IMR-90 (cell line): ENCODE measurements at places on chromosomes 7 and 10. TPM values are rescaled to one million over a fixed set of nuclear protein-coding genes. Genes with fewer than 3 reads are reported as not detected.
A peak's percentile ranks its signal among the peaks of the same experiment; 100 is the strongest.

GRCh38 chr7:130385600-130386066 lies 5.3 kb downstream of the CPA1 start:
- H3K4me3 ChIP-seq = no peak overlapping the region
- H3K27ac ChIP-seq = no peak overlapping the region
- no peaks in the 10 kb centered on the region for H3K27me3 ChIP-seq

- H3K27me3 ChIP-seq = no peaks in the 10 kb centered on the region
- H3K4me1 ChIP-seq = peaks cover 3% of the 10 kb centered on the region; the same call in 1 of the 2 replicates
- DNase-seq = peak; percentile 54
- no peak overlapping the region for H3K27ac ChIP-seq
- H3K36me3 ChIP-seq = no peaks in the 10 kb centered on the region
- no peak overlapping the region for H3K4me3 ChIP-seq
Observed at GRCh38 chr10:36280321-36280741, 638.2 kb upstream of the FZD8 start.

- no peak overlapping the region for H3K27ac ChIP-seq
- DNase-seq = no peak
- H3K4me3 ChIP-seq = no peak overlapping the region
- no peaks in the 10 kb centered on the region for H3K36me3 ChIP-seq
- H3K27me3 ChIP-seq = no peaks in the 10 kb centered on the region
Observed at GRCh38 chr10:123906884-123907652, 15.5 kb upstream of the CPXM2 start.

GRCh38 chr10:11586170-11586569 lies 25.3 kb downstream of the USP6NL start:
- H3K27ac ChIP-seq = no peak overlapping the region
- H3K4me1 ChIP-seq = no peaks in the 10 kb centered on the region
- H3K4me3 ChIP-seq = no peak overlapping the region
- DNase-seq = peak; percentile 35

DNA sequence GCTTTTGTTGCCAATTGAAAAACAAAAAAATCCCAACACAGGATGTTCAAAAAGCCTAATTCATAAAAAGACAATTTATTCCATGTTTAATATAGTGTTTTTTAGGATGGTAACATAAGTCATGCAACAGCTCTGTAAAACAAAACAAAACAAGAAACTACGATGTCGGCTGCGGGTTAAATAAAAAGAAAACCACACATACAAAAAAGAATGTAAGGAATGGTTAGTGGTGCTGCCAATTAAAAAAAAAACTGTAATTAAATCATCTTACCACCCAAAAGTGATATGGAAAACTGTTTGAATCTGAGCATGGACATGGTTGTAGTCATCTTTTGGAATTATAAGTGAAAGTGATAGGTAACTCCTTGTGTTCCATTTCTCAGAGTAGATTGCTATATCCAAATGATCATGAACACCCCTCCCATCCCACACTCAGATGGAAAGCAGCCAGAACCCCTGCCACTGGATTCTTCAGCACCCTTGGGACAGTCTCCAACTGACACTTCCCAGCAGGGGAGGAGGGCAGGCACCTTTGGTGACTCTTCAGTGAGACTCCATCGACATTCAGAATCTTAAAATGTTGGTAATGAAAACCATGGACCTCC lies 14.3 kb upstream of the DAGLB start:
- no peaks in the 10 kb centered on the region for H3K27me3 ChIP-seq
- no peak for DNase-seq
- H3K36me3 ChIP-seq = peaks cover 40% of the 10 kb centered on the region
- no peak overlapping the region for H3K4me3 ChIP-seq

- H3K36me3 ChIP-seq = no peaks in the 10 kb centered on the region
- no peak overlapping the region for H3K4me3 ChIP-seq
- no peak for DNase-seq
- H3K27me3 ChIP-seq = no peaks in the 10 kb centered on the region
Observed at GRCh38 chr7:53191836-53192443, 156.5 kb downstream of the POM121L12 start.

DNA sequence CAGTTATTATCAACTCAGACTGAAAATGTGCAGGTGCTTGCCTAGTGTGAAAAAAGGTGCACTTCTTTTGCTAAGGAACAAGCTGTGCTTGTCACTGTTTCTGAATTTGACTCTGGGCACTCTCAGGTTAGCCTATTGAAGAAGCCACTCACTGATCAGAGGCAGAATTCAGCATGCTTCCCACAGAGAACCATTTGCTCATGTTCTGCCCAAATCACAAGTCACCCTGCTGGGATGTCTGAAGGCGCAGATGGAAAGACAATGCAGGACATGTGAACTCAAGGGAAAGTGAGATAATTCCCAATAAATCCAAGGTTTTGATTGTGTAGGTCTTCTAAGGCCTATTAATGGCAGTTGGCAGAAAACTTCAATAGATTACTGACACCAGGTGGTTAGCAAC lies 47.8 kb upstream of the CSTF2T start:
- DNase-seq = no peak
- peaks cover 4% of the 10 kb centered on the region for H3K4me1 ChIP-seq

DNA sequence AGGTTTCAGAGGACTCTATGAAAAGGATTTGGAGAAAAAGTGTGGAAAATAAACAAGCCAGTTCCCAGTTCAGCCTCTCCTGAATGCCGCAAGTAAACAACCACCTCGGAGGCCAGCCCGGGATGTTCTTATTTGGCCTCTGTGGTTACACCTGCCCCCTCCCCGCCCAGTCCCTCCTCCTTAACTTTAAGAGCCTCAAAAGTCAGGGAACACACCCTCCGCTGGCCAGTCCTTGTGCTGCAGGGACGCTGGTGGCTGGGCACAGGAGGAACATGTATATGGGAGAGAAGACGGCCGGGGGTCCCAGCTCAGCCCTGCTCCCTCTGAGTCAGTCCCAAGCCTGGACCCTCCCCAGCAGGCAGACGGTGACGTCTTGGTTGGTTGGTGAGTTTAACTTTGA lies 6.1 kb downstream of the CHST3 start:
- H3K4me1 ChIP-seq = peaks cover 26% of the 10 kb centered on the region
- no peak for DNase-seq
- no peak overlapping the region for H3K4me3 ChIP-seq
- no peaks in the 10 kb centered on the region for H3K36me3 ChIP-seq
- no peak overlapping the region for H3K27ac ChIP-seq

DNA sequence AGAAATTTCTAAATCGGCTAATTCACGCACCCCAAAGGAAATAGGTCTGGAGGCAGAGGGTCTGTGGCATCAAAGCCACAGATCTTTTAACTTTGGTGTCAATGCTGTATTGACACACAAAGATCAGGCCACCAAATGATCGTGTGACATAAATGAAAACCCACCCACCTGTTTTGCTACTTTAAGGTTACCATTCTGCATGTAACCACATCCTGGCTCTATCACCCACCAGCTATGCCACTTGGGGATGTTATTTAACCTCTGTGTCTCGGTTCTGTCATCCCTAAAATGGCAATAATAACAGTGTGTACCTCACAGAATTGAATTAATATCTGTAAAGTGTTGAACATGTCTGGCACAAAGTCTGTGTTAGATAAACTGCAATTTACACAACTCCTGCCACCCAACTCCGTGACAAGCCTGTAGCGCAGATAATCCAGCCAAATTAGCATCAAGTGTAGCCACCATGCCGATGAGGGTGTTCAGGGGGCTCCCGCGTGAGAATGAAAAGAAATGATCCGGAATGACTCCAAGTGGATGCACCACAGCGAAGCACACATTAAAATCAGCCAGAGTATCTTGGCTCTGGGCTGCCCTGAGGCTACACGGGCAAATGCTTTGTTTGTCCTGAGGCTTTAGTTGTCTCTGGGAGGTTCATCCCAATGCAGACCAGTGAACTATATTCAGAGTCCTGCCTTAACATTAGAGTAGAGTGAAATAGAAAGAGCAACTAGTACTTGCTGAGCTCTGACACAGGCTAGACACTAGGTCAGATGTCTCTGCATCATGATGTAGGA lies 158.4 kb upstream of the NEBL start:
- H3K4me1 ChIP-seq = no peaks in the 10 kb centered on the region
- no peak overlapping the region for H3K27ac ChIP-seq
- DNase-seq = no peak
- no peaks in the 10 kb centered on the region for H3K27me3 ChIP-seq
- H3K4me3 ChIP-seq = no peak overlapping the region

GRCh38 chr10:72277996-72278667 lies 4.4 kb downstream of the DDIT4 start:
- peaks cover 5% of the 10 kb centered on the region; the same call in 1 of the 2 replicates for H3K4me1 ChIP-seq
- DNase-seq = peak; percentile 8
- peaks cover 24% of the 10 kb centered on the region for H3K36me3 ChIP-seq
- H3K4me3 ChIP-seq = no peak overlapping the region

DNA sequence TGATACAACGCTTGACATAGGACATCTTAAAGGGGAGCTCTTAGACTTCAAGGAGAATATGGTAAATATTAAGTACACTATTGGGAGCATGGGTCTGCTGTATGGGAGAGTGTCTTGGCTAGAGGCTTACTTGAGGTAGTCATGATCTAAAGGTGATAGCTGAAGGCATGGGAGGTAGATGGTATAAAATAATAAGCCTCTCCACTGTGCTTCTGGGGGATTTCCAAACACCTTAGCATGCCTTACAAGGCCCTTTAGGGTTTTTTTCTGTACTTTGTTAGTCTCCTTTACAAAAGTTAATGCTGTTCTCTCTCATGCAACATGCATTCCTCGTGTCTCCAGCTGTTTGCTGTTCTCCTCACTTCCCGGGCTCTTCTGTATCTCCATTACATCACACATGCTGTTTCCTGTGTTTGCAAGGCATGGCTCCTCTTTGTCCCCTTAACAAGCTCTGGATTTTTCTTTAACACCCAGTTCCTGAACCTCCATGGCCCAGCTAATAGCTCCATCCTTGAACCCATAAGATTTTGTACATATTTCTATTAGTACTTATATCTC lies 449.7 kb downstream of the AUTS2 start:
- DNase-seq = no peak
- H3K4me1 ChIP-seq = no peaks in the 10 kb centered on the region
- H3K4me3 ChIP-seq = no peak overlapping the region
- H3K27ac ChIP-seq = no peak overlapping the region

DNA sequence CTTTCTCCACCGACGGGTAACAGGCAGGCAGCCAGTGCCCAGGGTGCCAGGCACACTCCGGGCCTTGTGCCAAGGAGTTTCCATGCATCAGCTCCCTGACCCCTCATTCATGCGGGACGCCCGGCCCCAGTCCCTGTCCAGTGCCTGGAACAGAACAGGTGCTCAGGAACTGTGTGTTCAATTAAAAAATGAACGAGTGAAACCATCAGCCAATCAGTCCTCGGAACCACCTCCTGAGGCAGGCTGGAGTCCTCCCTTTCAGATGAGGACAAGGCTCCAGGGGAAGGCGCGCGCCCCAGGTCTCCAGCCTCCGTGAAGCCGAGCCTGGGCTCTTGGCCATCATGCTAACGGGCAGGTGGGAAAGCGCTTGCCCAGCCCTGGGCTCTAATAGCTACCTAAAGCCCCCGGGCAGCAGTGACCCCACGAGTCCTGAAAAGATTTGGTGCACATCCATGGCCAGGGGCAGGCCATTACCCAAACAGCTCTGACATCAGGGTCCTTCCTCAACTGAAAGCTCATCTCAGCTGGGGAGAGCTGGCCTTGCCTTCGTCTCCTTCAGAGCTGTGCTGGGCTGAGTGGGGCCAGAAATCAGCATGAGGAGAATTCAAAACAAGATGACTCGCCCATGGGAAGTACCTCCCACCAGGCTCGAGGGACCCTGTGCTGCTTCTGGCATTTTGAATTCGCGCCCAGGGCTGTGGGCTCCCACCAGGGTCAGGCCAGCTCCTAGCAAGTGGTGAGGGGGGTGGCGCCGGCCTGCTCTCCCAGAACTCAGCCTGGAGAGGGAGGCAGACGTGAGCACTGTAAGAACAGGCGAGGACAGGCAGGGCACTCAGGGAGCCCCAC lies 200.5 kb downstream of the MAD1L1 start:
- H3K36me3 ChIP-seq = no peaks in the 10 kb centered on the region
- no peaks in the 10 kb centered on the region for H3K27me3 ChIP-seq
- peaks cover 11% of the 10 kb centered on the region for H3K4me1 ChIP-seq

- no peaks in the 10 kb centered on the region for H3K4me1 ChIP-seq
- no peak overlapping the region for H3K27ac ChIP-seq
- no peaks in the 10 kb centered on the region for H3K36me3 ChIP-seq
Observed at GRCh38 chr10:22365644-22366434, 20.5 kb downstream of the SPAG6 start.

GRCh38 chr7:151226560-151226874 lies 488 bp downstream of the ABCF2 start:
- H3K27ac ChIP-seq = peak overlapping the region; percentile 62
- no peak for DNase-seq
- peak overlapping the region; percentile 84 for H3K4me3 ChIP-seq
- peaks cover 28% of the 10 kb centered on the region for H3K36me3 ChIP-seq

DNA sequence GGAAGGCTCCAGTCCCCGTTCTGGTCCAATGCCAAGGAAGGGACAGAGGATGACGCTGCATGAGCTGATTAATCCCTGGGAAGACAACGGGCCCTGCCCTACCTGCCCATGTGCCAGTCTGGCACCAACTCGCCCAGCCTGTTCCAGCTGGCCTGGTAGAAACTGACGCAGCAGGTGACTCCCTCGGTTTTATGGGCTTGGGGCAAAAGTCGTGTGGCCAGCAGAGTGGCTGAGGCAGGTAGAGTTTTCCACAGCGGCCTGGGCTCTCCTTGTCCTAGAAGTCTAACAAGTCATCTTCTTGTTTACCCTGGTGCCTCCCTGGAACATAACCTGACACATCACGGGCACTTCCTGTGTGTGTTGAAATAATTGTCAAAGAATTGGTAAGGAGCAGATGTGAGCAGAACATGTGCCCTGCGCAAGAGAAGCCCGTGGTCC lies 20.4 kb upstream of the LMTK2 start:
- H3K4me1 ChIP-seq = no peaks in the 10 kb centered on the region
- H3K27ac ChIP-seq = no peak overlapping the region
- no peak overlapping the region for H3K4me3 ChIP-seq
- peaks cover 2% of the 10 kb centered on the region; the same call in 1 of the 2 replicates for H3K27me3 ChIP-seq
- DNase-seq = no peak

GRCh38 chr7:7793249-7793648 lies 74.8 kb upstream of the RPA3 start:
- no peak overlapping the region for H3K27ac ChIP-seq
- H3K4me1 ChIP-seq = peaks cover 8% of the 10 kb centered on the region

Gene TMEM229A
- not detected in 2 replicates for polyA plus RNA-seq

Gene CDK1
- polyA plus RNA-seq = 17.1 and 21.9 TPM in 2 replicates

Gene RPP30
- polyA plus RNA-seq = 25.6 and 27.6 TPM in 2 replicates

Gene AKR1C8
- polyA plus RNA-seq = not detected in 2 replicates

Gene MCM10
- polyA plus RNA-seq = 4.9 and 5.4 TPM in 2 replicates

Gene VSIR
- 23.8 and 25.1 TPM in 2 replicates for polyA plus RNA-seq

Gene CALHM2
- polyA plus RNA-seq = 7.9 and 9.0 TPM in 2 replicates
